Stimulated activated naive CD4-positive, alpha-beta T cell treated with Interleukin-2 at 50 U/mL for 16 hours (primary cell): ENCODE measurements at places on chromosomes 2 and 18.
A peak's percentile ranks its signal among the peaks of the same experiment; 100 is the strongest.

DNA sequence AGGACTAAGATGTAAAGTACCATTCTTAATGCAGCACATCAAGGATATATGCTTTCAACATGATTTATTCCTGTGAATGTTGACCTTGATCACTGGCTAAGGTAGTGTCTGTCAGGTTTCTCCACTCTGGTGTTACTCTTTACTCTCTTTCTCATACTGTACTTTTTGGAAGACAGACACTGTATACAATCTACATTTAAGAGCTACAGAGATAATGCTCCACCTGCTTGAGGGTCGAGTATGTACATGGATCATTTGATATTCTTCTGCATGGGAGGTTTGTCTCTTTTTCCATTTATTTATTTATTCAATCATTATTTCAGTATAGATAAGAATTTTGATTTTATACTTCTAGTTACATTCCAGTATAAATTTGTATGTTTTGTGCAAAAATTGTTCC, 199.5 kb upstream of the RGPD4 start:
- no peak for DNase-seq

DNA sequence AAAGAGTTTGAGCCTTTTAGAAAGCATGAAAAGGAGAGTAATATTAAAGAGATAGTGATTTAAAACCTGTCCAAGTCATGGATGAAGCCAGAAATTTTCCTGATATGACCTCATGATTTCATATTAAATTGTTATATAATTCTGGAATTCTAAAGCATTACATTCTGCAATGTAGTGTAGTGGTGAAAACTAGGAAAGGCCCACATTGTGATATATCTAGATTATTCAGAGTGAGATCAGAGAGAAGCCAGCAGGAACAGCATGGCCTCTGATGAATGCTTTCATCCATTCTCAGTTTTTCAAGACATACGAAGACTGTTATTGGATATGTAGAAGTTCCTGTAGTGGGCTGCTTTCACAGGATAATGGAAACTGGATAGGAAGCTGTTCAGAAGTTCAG, 98.8 kb downstream of the LCLAT1 start:
- no peak for DNase-seq

GRCh38 chr2:241443486-241444223, 64.7 kb downstream of the STK25 start:
- DNase-seq: peak; percentile 84

GRCh38 chr2:205510345-205510744, 172.0 kb upstream of the NRP2 start:
- no peak for DNase-seq

GRCh38 chr2:157470321-157470720, 26.4 kb upstream of the CYTIP start:
- DNase-seq: no peak

DNA sequence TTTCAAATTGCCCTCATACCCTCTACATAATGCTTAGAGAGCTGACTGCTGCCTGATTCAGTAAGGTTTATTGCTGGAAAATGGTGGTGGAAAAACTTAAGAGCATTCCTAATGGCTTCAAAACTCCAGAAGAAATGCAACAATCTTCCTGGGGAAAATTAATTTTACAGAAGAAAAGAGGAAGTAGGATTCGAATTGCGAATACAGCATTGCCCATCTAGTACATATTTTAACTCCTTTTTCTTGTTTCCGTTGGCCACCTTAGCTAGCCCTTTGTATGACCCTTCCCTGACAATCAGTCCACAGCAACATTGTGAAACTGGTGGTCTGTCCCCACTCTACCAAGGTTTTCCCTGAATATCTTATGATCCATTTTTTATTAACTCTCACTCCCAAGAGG, 224.7 kb downstream of the MTX2 start:
- DNase-seq: no peak

DNA sequence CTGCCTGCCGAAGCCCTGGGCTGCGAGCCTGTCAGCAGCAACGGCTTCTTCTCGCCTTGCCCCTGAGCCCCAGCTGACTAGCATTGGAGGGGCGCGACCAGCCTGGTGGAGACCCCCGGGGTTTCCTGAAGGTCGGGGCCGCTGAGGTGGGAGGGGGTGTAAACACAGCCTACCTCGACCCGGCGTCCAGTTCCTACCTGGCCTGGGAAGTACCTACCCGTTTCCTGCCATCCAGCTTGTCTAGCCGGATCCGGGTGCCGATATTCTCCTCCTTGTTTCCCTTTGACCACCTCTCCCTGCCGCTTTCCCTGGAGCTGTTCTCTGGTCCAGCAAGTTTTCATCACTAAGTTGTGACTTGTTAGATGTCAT, 511 bp downstream of the MOB4 start:
- DNase-seq: peak; percentile 17

DNA sequence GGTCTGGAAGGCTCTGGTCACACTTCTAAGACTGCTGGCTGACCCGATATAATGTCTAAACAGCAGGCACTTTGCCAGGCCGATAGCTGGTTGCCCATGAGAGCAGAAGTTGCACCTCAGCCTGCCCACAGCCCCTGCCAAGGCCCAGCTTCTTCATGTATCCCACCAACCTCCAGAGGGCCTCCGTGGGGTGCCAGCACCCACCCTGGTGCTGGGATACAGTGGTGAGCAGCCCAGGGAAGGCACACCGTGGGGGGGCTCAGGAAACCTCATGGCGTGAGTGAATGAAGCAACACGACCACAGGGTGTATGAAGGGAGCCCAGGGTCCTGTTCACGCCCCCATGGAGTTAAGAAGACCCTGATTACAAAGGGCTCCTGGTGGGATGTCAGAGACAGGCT, 16.2 kb upstream of the GLI2 start:
- no peak for DNase-seq

GRCh38 chr2:112941753-112942653, 31.0 kb downstream of the IL37 start:
- peak; percentile 46 for DNase-seq

DNA sequence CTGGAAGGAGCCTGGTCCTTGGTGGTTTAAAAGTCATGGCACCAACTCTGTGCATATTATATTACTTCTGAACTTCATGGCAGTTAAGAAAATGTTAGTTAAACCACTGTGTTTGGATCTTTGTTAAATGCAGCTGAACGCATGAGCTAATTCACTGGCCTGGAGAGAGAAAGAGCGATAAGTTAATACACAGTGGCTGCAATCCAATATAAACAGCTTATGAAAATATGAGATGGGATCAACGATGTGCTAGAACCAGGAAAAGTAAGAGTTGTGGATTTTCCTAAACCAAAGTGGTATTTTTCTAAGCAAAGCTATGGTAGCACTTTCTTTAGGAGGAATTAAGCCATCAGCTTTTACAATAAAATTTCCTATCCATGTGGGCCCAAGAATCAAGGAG, 326.7 kb downstream of the MTX2 start:
- no peak for DNase-seq

GRCh38 chr2:20514596-20515269, 67.9 kb downstream of the RHOB start:
- no peak for DNase-seq

DNA sequence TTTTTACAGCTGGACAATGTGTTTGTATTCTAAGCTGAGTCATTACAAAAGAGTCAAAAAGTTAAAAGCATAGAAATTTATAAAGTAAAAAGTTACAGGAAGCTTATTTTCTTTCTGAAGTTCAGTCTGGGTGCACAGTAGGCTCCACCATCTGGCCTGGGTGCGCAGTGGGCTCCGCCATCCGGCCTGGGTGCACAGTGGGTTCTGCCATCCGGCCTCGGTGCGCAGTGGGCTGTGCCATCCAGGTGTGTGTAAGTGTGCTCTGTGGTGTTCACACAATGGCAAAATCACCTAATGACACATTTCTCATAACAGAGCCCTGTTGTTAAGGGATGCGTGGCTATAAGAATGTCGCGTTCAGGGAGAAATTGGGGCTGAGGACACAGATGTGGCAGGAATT, 195.5 kb downstream of the ANKRD30B start:
- no peak for DNase-seq

GRCh38 chr2:70331012-70331411, 29.1 kb upstream of the FAM136A start:
- DNase-seq: no peak

GRCh38 chr2:36789181-36789804, 92.8 kb downstream of the VIT start:
- no peak for DNase-seq

DNA sequence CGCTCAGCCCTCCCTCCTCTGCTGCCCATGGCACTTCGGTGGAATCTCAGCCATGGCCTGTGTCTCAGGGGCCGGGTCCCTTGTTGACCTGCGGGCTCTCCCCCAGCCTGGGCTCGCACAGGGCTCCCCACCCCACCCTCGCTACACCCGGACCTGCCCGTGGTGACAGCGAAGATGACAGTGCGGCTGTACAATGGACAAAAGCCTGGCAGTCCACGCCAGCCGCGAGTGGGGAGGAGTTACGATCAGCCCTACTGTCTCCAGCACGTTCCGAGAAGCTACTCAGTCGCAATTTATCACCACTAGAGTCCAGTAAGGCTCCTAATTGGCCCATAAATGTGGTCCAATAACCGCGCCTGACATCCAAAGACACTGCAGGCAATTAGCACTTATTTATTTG, 31.6 kb downstream of the GBX2 start:
- DNase-seq: no peak
